Choroid plexus epithelial cell (primary cell): ENCODE measurements at places on chromosomes 6 and 20.

DNA sequence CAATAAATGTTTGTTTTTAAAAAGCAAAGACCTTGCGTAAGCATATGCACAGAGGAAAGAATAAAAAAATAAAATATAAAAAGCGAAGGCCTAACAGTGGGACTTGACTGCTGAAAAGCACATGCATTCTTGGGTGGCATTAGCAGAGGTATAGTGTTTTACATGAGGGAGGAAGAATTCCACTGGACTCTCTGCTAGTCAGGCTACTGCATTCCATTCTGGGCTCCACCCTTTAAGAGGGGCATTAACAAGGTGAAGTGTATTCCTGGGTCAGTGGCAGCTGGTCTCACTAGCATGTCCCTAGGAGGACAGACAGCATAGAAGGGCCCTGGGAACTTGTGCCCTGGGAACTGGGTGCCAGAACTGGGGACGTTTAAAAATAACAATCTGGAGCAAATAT is 134.1 kb downstream of the SOBP start:
- DNase-seq = no peak

- DNase-seq = peak; percentile 88
Observed at GRCh38 chr20:35207950-35208611, 18.4 kb upstream of the MMP24 start.

DNA sequence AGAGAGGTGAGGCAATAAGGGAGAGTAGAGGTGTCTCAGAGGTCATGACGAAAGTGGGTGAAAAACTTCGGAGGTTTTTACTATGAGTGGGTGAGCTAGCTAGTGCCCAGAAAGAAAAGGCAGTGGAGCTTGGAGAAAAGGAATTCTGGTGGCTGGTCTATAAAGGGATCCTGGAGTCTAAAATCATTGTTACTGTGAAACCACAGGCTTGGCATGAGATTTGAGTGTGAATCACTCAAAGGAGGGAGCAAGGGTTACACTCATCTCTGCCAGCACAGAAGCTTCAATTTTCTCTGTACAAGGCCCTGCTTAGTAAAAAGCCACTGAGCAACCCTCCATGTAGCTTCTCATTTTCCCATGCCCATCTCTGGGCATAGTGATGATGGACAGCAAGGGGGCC is 47.5 kb downstream of the CD83 start:
- peak; percentile 52 for DNase-seq

DNA sequence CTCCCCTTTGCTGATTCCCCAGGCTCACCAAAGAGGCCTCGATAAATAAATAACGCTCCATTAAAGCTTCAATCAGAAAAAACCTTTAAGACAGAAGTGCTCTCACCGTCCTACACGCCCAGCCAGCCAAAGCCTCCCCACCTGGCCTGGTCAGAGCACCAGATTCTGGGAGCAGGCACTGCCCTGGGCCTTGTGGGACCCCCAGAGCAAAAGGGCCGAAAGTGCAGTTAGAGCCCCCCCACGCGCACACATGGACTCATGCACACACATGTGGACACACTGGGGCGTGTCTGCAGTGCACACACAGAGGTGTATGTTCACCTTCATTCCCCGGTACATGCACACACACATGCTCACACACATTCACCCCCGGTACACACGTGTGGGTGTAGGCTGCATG is 1.9 kb upstream of the NECAB3 start:
- DNase-seq = no peak

GRCh38 chr6:137723273-137724017 is 143.6 kb upstream of the TNFAIP3 start:
- DNase-seq = no peak

DNA sequence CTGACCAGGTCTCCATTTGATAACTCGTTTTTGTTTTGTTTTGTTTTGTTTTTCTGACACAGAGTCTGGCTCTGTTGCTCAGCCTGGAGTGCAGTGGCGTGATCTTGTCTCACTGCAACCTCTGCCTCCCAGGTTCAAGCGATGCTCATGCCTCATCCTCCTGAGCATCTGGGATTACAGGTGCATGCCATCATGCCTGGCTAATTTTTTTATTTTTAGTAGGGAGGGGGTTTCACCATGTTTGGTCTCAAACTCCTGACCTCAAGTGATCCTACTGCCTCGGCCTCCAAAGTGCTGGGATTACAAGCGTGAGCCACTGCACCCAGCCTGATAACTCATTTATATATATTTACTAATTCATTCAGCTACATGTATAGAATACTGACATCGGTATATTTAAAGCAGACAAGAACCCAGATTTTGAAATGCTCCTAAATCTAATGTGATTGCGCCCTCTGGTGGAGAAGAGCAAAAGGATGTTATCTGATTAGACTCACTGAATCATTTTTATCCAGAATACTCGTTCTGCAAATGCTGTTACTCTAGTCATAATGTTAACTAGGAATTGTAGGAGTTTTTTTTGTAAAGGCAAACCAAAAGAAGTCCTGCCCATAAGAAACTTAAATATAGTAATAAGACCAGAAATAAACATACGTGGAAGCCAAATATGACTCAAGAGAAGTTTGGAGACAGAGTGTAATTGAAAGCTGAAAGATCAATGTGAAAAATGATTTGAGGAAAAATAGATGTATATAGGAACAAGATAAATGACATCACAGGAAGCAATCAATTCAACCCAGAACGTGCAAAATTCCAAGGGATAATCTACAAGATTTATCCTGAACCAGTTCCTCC is 5.3 kb upstream of the COL12A1 start:
- DNase-seq = peak; percentile 87

DNA sequence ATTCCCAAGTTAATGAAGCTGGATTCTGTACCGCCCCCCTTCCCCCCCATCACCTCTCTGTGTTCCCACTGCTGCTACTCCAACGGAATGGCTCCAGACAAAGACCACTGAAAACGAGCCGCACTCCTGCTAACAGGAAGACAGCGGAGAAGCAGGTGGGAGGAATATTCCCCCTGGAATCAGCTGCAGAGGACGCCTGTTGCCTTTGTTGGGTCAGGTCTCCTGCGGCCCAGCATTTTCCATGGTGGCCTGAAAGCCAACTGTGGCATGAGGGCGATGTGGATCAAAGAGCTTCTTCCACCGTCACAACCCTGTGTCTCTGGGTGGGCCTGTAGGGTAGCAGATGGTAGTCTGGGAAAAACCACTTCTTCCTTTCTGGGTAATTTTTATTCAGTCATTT is 16.8 kb downstream of the AAR2 start:
- no peak for DNase-seq

GRCh38 chr20:32395066-32395465 is 36.9 kb downstream of the ASXL1 start:
- DNase-seq = no peak

GRCh38 chr6:45509426-45509825 is 131.7 kb upstream of the SUPT3H start:
- DNase-seq = no peak

GRCh38 chr6:159972506-159973268 is 3.8 kb downstream of the IGF2R start:
- DNase-seq = no peak

DNA sequence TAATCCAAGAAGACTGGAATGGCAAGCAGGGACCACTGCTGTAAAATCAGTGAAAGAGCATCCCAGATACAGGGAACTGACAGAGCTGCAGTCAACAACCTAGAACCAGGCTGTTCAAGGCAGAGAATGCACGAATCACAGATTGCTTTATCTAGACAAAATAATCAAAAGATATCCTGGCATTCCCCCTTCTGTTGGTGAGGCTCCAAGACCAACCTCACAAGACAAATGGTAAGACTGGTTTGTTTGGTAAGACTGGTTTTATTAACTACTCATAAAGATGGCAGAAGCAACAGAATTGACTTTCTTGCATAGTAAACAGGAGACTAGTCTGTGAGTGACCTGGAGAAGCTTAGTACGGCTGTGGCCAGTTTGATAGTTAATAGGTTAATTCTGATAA is 88.8 kb upstream of the AHI1 start:
- DNase-seq = no peak

DNA sequence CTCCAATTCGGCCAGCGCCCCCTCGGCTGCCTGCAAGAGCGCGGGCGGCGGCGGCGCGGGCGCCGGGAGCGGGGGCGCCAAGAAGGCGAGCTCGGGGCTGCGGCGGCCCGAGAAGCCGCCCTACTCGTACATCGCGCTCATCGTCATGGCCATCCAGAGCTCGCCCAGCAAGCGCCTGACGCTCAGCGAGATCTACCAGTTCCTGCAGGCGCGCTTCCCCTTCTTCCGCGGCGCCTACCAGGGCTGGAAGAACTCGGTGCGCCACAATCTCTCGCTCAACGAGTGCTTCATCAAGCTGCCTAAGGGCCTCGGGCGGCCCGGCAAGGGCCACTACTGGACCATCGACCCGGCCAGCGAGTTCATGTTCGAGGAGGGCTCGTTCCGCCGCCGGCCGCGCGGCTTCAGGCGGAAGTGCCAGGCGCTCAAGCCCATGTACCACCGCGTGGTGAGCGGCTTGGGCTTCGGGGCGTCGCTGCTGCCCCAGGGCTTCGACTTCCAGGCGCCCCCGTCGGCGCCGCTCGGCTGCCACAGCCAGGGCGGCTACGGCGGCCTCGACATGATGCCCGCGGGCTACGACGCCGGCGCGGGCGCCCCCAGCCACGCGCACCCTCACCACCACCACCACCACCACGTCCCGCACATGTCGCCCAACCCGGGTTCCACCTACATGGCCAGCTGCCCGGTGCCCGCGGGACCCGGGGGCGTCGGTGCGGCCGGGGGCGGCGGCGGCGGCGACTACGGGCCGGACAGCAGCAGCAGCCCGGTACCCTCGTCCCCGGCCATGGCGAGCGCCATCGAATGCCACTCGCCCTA is 963 bp downstream of the FOXF2 start:
- DNase-seq = peak; percentile 79

DNA sequence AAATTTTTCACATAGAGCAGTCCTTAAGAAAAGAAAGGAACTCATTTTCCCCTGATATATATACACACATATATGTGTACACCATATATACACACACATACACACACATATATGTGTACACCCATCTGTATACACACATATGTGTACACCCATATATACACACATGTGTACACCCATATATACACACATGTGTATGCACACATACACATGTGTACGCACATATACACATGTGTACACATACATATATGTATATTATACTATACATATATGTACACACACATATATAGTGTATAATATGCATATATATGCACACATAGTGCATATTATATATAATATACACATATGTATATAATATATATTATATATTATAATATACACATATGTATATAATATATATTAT is 9.1 kb downstream of the MAP3K4 start:
- DNase-seq = no peak

DNA sequence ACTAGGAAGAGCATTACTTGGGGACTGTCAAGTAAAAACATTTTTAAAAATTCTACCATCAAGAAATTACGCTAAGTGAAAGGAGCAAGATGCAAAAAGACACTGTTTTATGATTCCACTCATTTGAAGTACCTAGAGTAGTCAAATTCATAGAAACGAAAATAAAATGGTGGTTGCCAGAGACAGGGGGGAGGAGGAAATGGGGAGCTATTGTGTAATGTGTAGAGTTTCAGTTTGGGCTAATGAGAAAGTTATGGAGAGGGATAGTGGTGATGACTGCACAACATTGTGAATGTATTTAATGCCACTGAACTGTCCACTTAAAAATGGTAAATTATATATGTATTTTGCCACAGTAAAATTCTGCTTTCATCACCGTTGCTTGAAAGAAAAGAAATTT is 83.8 kb downstream of the UST start:
- no peak for DNase-seq

- DNase-seq = no peak
Observed at GRCh38 chr6:37200085-37200484, 30.1 kb downstream of the PIM1 start.

- DNase-seq = peak; percentile 77
Observed at GRCh38 chr6:2110504-2110903, 134.9 kb downstream of the GMDS start.

- no peak for DNase-seq
Observed at GRCh38 chr20:25242231-25242630, 5.7 kb upstream of the PYGB start.

GRCh38 chr20:36062799-36063198 is 91.7 kb upstream of the EPB41L1 start:
- DNase-seq = peak; percentile 52

GRCh38 chr6:22208026-22208425 is 88.8 kb downstream of the PRL start:
- DNase-seq = no peak

DNA sequence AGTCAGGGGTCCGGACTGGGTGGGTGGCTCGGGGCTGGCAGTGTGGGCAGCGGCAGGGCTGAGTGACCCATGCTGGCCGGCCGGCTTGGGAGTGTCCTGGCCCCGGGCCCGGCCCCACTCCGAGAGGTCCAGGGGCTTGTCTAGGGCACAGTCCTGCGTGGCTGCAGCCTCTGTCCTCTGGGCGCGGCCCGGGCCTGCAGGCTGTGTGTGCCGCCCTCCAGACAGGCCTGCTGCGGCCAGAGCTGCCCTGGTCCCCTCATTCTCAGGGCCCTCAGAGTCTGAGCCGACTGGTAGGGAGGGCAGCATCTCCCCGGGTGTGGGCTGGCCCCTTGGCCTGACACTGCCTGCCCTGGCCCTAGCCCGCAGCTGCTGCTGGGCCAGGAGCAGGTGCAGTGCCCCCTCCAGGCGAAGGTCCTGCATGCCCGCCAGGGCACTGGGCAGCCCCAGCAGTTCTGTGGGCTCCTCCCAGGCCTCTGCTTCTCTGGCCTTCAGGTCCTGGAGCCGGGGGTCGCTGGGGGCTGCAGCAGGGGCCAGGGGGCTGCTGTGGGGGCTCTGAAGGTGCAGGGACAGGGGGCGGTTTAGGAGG is 6.9 kb upstream of the CABLES2 start:
- no peak for DNase-seq

DNA sequence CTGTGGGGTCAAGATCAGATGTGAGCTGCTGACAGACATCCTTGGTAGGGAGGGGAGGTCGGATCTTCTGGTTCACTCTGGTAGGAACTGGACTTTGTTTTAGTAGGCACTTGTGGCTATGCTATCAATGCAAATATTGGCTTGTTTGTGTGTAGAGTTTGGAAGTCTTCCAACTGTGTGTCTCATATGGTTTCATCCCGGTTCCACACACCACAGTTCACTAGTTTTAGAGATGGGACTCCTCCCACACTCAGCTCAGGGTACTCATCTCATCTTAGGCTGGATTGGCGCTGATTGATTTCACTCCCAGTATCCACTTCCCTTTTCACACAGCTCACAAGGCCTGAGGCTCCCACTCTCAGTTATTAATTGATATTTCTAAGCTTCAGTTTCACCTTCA is 161.3 kb downstream of the THBS2 start:
- peak; percentile 87 for DNase-seq

- DNase-seq = no peak
Observed at GRCh38 chr20:21874127-21874526, 168.7 kb downstream of the PAX1 start.

GRCh38 chr6:96065213-96065612 is 49.4 kb downstream of the FUT9 start:
- no peak for DNase-seq

GRCh38 chr20:63731410-63731809 is 5.1 kb upstream of the LIME1 start:
- no peak for DNase-seq
